ENCODE measurements at places on chromosomes 2 and 18.

- DNase-seq: no peak
Observed at GRCh38 chr2:129189617-129190319, 789.7 kb upstream of the RAB6C start.

DNA sequence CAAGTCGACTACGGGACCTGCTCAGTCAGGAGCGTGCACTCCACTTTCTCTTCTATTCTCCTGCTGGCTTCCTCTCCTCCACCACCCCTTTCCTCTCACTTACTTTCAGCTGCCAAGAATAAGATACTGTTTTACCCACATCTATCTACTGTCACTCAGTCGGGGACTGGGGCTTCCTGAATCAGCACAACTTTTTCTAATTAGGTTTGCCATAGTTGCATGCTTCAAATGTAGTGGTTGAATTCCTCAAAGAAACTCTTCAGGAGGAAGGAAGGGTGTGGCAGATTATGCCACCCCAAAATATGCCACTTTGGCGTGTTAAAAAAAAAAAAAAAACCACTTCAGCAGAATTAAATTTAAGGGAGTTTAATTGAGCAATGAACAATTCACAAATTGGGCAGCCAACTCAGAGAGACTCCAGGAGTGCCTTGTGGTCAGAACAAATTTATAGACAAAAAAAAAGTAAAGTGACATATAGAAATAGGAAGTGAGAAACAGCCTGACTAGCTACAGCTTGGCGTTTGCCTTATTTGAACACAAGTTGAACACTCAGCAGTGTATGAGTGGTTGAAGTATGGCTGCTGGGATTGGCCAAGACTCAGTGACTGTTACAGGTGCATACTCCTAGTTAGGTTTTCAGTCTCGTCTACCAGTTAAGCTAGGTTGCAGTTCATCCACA, 32.5 kb upstream of the RMDN2 start:
- no peak for DNase-seq

- no peak for DNase-seq
Observed at GRCh38 chr2:38620282-38620977, 17.7 kb upstream of the HNRNPLL start.

DNA sequence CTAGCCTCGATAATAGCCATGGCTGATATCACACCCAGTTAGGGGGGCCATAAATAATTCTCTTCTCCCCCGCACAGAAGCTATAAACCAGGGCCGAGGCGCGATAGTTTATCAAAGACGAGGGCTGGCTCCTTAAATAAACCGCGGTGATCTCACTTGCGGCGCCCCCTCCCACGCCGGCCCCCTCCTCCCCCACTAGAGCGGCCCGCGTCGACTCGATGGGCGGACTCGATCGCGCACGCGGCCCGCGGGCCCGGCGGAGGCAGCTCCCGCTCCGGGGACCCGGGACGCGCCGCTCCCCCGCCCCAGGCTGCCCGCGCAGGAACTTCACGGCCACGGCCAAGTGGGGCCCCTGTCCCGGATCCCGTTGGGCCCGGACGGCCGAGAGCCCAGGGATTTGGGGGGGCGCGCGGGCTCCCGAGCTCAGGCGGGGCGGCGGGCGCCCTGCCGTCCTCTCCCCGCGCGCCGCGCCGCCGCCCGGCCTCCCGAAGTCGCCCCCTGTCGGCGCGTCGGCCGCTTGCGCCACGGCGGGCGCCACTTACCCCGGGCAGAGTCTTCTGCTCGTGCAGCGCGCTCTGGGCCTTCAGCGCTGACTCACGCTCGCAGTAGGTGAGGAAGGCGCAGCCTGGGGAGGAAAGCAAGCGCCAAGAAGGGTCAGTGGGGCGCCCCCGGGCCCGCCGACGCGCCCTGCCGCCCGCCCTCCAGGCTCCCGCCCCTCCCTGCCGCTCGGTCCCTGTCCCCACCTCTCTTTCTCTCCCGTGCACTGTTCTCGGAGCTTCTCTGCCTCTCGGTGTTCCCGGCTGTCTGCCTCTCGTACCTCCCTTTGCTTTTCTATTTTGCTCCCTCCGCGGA, 80.4 kb downstream of the CELF4 start:
- DNase-seq: no peak

DNA sequence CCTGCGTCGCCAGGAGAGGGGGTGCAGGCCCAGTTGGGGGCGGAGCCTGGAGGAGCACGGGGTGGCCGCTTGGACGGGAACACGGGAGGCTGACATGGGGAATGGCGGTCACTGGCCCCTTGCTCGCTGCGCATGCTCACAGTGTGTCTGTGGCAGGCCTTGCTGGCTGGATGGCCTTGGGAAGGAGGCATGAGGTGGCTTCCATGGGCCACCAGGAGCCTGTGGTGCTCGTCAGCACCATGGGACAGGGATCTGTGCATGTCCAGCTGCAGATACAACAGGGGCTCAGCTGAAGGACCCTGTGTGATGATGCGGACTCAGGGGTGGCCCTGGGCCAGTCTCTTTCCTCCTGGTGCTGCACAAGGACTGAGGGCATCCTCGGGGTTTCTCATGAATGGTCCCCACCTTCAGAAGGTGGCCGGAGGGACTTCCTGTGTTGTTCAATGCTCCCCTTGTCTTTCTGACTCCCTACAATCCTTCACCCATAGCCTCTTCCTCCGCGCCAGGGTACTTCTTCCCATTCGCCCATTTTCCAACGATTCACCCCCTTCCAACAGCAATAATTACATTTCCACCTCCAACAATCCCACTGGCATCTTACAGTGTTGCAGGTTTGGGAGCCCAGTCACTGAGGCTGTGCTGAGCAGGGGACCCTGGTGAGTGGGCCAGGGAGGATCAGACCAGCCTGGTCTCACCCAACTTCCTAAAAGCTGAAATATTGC, 3.4 kb upstream of the SP140L start:
- DNase-seq: no peak

DNA sequence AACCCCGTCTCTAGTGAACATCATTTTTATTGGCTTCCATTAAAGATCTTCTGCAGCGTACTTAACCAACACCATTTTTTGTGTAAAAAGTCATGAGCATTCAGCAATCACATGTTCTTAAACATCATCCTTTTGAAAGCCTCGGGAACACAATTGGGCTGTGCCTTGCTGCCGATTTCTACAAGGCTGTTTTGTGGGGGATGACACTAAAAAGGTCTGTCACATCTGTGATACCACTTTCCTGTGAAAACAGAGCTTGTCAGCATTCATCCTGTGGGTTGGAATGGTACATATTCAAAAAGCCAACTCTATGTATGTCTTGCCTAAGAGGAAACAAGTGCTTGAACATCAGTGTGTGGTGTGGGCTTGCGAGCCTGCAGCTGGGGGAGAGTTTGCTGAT, 49.1 kb upstream of the MAPRE3 start:
- no peak for DNase-seq

GRCh38 chr2:222915092-222915957, 54.5 kb downstream of the ACSL3 start:
- no peak for DNase-seq

DNA sequence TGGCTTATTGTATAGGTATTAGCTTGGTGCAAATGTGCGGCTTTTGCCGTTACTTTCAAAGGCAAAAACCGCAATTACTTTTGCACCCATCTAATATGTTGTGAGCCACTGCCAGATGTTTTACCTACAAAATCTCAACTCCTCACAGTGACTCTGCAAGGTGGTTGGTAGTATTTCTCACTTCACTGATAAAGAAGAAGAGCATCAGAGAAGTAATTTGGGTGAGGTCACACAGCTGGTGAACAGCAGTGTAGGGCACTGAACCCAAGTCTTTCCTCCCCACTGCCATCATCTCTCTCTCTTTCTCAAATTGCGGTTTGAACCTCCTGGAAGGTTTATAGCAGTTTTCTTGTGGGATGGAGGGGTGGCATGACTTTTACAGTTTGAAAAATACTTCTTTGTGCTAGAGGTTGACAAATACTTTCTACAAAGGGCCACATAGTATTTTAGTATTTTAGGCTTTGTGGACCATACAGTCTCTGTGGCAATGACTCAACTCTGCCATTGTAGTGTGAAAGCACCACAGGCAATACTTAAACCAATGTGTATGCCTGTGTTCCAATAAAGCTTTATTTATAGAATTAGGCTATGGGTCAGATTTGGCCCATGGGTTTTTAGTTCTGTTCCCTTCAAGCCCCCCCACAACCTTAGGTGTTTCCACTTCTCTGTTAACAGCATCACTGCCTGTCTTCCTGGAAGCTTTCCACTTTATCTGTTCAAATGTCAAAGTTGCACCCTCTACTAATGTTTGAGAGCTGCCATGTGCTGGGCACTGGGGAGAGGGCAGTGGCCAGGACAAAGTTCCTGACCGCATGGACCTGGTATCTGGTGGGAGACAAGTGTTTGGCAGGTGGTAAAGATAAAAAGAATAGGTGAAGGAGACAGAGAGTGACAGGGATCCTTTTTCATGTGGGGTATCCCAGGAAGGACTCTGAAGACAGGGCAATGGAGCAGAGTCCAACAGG, 30.1 kb downstream of the FHOD3 start:
- DNase-seq: no peak

- no peak for DNase-seq
Observed at GRCh38 chr2:28717339-28717758, 34.3 kb upstream of the PPP1CB start.

- DNase-seq: no peak
Observed at GRCh38 chr18:66325251-66325650, 278.6 kb downstream of the CDH19 start.

DNA sequence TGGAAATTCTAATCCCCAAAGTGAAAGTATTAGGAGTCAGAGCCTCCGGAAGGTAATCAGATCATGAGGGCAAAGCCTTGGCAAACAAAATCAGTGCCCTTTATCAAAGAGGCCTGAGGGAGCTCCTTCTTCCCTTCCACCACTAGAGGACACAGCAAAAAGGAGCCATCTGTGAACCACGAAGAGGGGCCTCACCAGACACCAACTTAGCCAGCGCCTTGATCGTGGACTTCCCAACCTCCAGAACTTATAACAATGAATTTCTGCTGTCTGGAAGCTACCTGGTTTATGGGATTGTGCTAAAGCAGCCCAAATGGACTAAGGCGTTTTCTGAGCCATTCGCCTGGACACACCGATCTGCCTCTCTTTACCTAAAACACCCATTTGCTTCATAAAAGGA, 133.1 kb downstream of the EIPR1 start:
- DNase-seq: no peak

DNA sequence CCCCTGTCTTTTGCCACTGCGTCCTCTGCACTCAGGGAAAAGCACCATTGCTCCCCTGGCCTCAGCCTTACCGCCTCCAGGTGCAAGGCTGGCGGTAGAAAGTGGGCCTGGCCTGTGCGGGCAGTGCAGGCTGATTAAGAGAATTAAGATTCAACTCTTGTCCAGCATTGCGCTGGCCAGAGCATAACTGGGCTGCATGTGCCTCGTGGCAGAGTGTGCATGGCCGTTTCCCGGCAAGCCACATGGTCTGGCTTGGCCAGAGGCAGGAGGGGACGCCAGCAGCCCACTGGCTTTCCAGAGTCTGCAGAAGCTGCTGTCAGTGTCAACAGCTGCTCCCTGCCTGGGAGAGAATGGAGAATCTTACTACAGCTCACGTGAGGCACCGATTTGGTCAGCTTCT, 12.3 kb downstream of the NTSR2 start:
- no peak for DNase-seq

- DNase-seq: no peak
Observed at GRCh38 chr2:230873661-230874401, 9.1 kb downstream of the ITM2C start.

DNA sequence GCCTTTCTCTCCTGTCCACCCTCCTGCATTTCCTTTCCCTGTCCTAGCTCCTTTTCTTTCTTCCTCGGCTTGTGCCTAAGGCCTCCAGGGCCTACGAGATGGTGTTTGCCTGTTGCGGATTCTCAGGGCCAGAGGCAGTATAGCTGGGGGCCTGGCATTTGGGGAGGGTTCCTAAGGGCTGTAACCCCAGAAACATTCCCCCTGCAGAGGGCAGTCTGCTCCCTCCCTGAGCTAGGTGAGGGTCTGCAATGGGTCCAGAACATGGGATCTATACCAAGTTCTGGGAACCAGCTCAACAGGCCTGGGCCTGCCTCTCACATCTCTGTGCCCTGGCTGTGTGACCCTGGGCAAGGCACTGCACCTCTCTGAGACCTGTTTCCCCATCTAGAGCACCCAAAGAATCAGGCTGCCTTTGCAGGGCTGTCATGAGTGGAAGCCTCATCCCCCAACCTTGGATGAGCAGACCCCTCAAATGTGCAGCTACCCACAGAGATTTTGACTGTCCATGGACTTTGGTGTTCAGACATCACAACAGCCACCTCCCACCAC, 97.5 kb downstream of the GLI2 start:
- DNase-seq: no peak

DNA sequence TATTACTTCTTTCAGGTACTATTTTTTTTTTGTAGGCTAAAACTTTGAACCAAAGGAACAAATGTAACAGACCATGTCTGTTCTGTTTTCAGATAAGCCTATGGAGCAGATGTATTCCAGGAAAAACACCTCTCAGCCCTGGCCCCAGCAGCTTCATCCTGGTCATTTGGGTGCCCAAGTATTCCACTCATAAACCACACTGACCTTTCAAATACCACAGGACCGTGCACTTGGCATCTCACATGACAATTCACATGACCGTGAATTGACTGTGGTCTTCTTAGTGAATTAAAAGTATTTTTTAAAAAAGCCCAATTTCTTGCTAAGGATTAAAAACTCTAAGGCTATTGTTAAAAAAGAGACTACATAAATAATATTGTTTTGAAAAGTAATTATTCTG, 50.2 kb downstream of the SMIM21 start:
- DNase-seq: no peak

- no peak for DNase-seq
Observed at GRCh38 chr2:99127981-99128380, 13.5 kb upstream of the C2orf15 start.

DNA sequence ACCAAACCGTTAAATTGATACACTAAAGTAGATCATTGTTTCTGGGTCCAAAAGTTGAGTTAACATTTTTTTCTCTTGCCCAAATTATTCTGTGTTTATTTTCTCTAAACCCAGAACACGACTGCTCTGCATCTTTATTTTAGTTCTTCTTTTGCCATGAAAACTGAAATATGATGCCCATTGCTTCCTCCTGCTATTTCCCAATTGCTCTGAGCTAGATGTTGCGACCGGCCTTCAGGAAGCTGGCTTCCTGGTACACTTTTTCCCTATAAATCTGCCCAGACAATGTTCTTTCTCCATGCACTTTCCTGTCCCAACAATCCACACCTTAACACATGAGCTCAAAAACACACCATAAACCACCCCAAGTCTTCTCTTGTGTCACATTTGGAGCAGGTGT, 501.4 kb downstream of the FBXO15 start:
- DNase-seq: no peak

DNA sequence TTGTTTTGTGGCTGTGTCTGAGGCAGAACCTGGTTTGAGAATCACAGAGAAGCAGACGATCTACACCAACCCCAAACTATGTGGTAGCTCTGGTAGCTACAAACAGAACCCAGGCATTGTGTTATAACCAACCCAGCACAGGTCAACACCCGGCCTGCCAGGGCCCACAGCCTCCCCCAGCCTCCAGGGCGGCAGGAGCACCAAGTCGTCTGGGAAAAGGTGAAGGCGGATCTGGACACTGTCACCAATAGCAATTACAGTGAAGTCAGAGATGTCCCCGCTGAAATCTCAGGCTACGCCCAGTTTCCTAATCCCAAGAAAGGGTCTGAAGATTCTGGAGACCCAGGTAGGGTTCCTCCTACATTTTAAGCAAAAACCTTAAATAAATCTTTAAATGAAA, 3.6 kb downstream of the HJURP start:
- no peak for DNase-seq

All from stimulated activated CD4-positive, alpha-beta T cell treated with anti-CD3 and anti-CD28 coated beads, Interleukin-1b, Interleukin-23, amount 100 ng/mL, for 1 hour (primary cell).